ENCODE measurements at places on chromosomes 7 and 10.
A peak's percentile ranks its signal among the peaks of the same experiment; 100 is the strongest.

- DNase-seq = no peak
These were observed 135.3 kb downstream of the OAT start for GRCh38 chr10:124283215-124283948.

DNA sequence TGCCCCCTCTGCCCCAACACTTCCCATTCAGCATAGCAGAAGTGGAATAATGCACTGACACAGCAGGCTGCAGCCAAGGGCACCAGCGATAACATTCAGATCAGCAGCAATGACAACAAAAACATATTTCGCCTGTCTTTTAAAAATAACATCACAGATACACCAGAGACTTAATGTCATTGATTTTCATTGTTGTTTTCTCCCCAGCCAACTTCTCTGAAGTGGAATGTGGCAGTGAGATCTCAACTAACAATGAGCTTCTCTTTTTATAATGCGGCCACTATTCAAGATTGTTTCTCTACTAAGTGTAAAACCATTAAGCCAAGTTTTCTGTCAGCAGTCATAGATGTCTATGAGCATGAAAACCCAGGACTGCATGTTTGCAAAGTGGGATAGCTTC, 158.2 kb upstream of the TMEM229A start:
- DNase-seq = no peak

DNA sequence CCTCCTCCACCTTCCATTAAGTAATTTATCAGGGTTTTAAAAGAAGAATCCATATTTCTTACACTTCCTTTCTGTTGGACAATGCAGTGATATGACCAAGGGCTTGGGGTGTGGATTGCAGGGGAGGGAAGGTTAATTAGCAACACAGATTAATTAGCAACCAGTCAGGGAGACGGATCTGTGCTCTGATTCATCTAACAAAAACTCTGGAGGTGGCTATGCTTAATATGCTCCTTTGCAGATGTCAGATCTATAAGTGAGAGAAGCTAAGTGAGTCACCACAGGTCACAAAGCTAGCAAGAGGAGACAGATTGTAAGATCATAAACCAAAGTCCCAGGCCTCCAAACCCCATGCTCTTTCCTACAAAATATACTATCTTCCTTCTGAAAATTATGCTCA, 178.8 kb upstream of the ITGB1 start:
- DNase-seq = no peak

GRCh38 chr7:121180436-121181063, 148.2 kb upstream of the WNT16 start:
- peak; percentile 41 for DNase-seq

- DNase-seq = no peak
These were observed 34.1 kb upstream of the MKI67 start for GRCh38 chr10:128160297-128160711.

GRCh38 chr7:92854501-92855238, 18.3 kb upstream of the CDK6 start:
- no peak for DNase-seq

DNA sequence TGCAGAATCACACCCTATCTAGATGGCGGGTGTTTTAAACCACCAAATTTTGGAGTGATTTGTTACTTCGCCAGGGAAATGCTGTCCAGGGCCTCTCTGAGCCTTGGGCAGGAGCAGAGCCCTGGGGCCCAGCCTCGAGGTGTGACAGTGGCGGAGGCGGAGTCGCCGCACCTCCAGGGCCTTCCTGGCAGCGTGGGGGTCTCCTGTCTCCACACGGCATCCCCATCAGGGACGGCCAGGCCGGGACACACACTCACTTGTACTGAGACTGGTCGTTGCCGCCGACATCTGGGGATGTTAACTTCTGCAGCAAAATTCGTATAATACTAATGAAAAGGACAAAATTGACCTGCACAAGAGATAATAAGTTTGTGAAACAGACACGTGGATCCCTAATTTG, 110.7 kb downstream of the VIPR2 start:
- no peak for DNase-seq

- no peak for DNase-seq
These were observed 42.1 kb upstream of the NKX6-2 start for GRCh38 chr10:132827861-132828539.

GRCh38 chr7:15335390-15335789, 226.4 kb downstream of the AGMO start:
- no peak for DNase-seq

DNA sequence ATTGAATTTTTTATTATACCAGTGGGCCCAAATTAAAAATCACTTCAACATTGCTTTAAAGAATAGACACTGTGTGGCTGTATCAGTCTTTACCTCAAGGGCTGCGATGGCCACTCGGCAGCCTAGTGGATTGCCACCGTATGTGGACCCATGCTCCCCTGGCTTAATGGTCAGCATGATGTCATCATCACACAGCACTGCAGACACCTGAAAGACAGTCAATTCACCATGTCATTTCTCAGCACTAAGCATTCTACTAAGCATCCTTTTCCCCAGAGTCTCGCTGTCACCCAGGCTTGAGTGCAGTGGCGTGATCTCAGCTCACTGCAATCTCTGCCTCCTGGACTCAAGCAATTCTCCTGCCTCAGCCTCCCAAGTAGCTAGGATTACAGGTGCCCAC, 17.1 kb downstream of the OAT start:
- no peak for DNase-seq

DNA sequence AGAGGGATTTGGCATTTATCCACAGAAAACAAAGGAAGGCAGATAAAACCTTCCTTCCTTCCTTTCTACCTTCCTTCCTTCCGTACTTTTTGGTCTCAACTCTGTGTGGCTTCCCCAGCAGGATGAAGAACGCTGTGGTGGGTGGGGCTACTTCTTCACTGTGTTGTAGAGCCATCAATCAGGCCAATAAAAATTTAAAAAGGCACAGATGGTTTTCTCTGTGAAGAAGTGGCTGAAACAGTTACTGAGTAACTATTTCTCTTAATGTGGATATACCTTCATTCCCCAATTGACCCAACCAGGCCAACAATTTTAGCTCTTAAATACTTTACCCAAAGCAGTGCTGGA, 75.8 kb downstream of the ZNF92 start:
- no peak for DNase-seq

- DNase-seq = no peak
These were observed 70.7 kb downstream of the CPVL start for GRCh38 chr7:29075606-29076005.

- no peak for DNase-seq
These were observed 615.1 kb downstream of the SDK1 start for GRCh38 chr7:3916146-3916545.

DNA sequence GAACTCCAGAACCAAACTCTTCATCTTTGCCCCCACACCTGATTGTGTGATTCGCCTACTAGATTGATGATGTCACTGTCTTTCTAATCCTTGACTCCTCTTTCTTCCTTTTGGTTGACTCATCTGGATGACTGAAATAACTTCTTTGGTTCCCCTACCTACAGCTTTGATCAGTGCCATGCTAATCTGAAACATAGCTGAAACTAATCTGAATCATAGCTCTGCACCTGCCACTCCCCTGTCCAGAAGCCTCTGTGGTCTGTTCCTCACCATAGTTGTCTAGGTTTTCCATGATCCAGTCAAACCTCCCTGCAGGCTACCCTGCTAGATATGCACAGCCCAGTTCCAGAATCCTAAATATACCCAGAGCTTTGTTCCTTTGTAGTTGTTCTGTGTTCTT, 51.9 kb downstream of the ZNF365 start:
- DNase-seq = no peak

Measured in G401 (cell line).